ENCODE measurements at places on chromosomes 2 and 18.

DNA sequence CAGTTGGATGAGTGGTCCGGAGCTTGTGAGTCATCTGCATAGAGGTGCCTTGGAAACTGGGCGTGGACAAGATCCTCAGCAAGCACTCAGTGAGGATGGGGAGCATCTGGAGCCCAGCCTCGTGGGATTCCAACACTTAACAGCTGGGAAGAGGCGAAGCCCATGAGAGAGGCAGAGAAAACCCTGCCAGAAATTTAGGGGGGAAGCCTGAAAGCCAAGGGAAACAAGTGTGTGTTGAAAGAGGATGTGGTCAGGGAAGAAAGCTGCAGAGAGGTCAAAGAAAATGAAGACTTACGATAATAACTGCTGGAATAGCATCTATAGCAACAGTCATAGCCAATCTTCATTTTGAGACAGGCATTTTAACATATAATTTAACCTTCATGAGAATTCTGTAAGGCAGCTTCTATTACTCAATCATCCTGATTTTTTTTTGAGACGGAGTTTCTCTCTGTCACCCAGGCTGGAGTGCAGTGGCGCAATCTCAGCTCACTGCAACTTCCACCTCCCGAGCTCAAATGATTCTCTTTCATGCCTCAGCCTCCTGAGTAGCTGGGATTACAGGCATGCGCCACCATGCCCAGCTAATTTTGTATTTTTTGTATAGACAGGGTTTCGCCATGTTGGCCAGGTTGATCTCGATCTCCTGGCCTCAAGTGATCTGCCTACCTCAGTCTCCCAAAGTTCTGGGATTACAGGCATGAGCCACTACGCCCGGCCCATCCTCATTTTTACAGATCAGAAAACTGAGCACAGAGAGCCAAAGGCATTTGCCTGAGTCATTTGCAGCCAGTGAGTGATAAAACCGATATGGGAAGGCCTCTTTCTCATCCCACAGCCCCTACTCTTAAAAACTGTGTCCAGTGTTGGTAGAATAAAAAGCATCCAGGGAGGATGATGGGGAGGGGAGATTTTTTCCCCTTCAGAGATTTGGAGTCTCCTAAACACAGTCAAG lies 214.4 kb upstream of the EPAS1 start:
- no peak for DNase-seq

DNA sequence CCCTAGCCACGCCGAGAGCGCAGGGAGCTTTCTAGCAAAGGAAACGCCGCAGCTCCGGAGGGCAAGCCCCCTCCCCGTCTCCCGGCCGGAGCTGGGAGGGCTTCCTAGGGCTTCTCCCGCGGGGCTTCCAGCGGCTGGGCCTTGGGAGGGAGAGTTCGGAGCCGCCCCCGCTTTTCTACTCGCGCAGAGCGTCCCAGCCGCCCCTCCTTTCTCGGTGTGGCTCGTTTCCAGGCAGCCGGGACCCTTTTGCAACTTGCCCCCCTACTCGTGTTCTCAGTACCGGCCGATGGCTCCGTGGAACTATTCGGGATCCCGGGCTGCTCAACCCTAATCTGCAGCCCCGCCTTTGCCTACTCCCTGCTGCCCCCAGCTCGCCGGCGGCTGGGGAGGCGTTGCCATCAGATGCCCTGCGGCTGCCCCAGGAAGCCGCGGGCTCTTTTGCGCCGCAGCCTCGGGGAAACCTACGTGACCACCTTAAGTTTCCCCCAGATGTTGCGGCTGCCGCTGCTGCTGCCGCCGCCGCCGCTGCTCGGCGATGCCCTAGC lies 1.5 kb upstream of the NR4A2 start:
- no peak for DNase-seq

- no peak for DNase-seq
Measured at GRCh38 chr18:76444446-76445105, 50.5 kb downstream of the ZNF516 start.

DNA sequence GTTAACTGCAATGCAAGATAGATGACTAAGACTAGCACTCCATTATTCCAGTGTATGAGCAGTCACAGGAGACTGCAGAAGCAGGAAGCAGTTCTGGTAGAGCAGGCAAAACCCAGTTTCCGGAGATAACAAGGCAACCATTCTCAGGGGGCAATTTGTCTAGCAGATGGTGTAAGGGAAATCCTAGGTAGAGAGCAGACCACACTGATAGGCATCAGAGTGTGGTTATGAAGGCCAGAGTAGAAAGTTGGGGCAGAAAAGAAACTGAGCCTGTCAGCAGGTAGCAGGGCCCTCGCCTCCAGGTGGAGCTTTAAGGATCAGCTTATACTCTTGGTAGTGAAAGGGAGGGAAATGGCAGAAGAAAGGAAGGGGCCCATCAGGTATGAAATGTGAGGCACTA lies 164.4 kb downstream of the PDE11A start:
- DNase-seq: no peak

DNA sequence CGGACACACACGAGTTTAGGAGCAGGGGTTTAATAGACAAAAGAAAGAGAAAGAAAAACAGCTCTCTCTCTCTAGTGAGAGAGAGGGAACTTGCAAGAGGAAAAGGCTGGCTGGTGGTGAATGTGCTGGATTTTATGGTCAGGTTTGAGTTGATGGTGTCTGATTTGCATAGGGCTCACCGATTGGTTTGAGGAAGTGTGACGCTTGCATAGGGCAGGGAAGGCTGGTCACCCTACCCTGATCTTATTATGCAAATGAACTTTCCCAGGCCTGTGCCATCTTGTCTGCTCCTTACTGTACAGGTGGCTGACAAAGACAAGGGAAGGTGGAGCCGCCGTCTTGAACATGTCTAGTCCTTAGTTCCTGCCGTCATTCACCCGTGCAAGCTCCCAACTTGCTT lies 408.9 kb downstream of the RIT2 start:
- no peak for DNase-seq

GRCh38 chr18:59001166-59001565 lies 136.5 kb downstream of the ZNF532 start:
- DNase-seq: no peak

DNA sequence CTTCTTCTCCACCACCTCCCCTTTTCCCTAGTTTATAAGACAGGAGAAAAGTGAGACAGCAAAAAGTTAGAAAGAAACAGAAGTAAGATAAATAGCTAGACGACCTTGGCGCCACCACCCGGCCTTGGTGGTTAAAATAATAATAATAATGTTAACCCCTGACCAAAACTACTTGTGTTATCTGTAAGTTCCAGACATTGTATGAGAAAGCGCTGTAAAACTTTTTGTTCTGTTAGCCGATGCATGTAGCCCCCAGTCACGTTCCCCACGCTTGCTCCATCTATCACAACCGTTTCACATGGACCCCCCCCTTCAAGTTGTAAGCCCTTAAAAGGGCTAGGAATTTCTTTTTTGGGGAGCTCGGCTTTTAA lies 1.5 kb upstream of the BUB1 start:
- DNase-seq: no peak

- no peak for DNase-seq
Measured at GRCh38 chr18:49499046-49499637, 12.1 kb upstream of the C18orf32 start.

- no peak for DNase-seq
Measured at GRCh38 chr2:129716781-129717559, 262.5 kb upstream of the RAB6C start.

GRCh38 chr2:71559080-71559827 lies 105.9 kb downstream of the DYSF start:
- DNase-seq: no peak

- no peak for DNase-seq
Measured at GRCh38 chr2:98093611-98094010, 6.6 kb downstream of the VWA3B start.

- DNase-seq: no peak
Measured at GRCh38 chr2:27494944-27495554, at the start of gene FNDC4. FNDC4 (minus strand) TSS chr2:27495200; CDS start chr2:27494679, 521 bp downstream.

DNA sequence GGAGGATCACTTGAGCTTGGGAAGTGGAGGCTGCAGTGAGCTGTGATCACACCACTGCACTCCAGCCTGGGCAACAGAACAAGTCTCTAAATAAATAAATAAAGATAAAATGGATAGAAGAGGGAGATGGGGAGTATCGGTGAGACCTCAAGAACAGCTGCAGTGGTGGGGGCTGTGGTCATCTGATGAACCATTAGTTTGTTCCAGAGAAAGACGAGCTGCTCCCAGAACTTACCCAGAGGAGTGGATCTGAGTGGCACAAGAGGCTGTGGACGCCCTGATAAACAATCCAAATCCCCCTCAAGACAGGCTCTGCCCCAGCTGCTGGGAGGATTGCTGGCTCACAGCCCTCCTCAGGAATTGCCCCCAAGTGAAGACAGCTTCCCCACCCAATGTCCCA lies 26.7 kb downstream of the TMEM127 start:
- DNase-seq: no peak

- DNase-seq: no peak
Measured at GRCh38 chr2:135456431-135456830, 74.6 kb downstream of the ZRANB3 start.

DNA sequence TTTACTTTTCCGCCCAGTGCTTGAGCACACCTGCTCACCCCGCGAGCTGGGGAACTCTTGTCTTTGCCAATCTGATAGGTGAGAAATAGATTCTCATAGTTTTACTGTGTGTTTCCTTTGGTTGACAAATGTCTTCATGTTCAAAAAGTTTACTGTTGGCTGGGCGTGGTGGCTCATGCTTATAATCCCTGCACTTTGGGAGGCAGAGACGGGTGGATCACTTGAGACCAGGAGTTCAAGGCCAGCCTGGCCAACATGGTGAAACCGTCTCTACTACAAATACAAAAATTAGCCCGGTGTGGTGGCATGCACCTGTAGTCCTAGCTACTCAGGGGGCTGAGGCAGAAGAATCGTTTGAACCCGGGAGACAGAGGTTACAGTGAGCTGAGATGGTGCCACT lies 10.3 kb downstream of the ODC1 start:
- no peak for DNase-seq

DNA sequence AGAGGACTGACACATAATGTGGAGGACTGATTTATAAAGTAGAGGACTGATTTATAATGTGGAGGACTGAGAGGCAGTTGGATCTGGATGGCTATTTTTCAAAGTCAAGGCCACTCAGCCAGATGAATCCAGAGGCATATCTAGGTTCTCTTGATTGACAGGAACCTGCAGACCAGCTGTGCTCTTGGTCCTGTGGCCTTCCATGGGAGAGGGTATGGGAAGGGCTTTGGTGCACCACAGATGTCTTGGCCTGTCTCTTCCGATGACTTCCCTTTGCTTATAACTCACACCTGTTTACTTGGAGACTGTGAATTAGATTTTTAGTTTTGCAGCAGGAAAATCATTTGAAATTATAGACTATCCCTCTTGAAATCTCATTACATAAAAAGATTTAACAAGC lies 32.3 kb downstream of the AGAP1 start:
- no peak for DNase-seq

DNA sequence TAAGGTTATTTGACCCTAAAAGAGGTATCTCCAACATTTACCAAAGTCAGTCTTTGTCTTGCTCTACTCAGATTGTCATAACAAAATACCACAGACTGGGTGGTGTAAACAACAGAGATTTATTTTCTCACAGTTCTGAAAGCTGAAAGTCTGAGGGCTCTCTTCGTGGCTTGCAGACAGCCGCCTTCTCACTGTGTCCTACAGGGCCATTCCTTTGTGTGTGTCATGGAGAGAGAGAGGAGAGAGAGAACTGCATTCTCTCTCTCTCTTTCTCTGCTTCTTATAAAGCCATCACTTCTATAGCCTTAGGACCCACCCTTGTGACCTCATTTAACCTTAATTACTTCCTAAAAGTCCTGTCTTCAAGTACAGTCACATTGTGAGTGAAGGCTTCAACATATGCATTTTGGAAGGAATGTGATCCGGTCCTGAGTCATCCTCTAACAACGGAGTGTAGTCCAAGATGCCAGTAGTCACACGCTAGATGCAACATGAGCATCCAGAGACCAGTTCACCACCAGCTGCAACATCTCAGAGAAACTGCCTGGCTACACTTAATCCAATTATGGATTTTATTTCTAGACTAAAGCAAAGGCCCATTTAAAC lies 130.2 kb downstream of the CD226 start:
- DNase-seq: no peak

GRCh38 chr2:222993920-222994650 lies 57.9 kb upstream of the KCNE4 start:
- no peak for DNase-seq

DNA sequence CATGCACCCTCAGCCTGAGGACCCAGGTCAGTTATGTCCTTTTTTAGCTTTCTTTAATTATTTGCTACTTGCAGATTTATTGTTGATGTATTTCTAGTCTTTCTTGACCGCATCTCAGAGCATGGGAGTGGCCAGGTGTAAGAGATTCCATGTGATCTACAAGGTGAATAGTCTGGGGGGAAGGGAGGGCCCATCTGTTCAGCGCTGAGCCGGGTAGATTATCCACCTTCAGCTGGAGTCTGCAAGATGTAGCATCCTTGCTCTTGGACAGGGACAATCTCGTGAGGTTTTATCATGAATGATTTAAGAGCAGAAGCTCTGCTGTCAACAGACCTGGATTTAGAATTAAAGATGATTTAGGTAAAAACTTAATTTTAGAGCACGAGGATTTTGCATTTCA lies 12.0 kb upstream of the DGKD start:
- DNase-seq: no peak

GRCh38 chr2:5530011-5530696 lies 162.0 kb upstream of the SOX11 start:
- DNase-seq: no peak

DNA sequence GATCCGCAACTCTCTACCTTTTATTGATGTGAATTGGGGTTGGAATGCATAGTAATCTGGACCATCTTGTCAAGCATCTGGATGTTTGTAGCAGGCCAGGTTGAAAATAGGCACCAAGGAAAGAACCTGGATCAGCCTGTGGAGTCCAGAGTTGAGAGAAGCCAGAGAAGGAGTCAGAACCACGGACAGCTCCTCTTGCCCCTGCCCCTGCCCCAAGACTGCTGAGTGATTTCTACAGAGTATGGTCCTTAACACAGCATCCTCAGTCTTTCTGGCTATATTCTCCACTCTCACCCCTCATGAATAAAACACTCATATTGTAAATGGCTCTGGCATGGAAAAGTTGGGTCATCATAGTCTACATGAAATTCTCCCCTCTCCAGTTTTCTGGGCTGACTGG lies 154.6 kb downstream of the LOXHD1 start:
- no peak for DNase-seq

DNA sequence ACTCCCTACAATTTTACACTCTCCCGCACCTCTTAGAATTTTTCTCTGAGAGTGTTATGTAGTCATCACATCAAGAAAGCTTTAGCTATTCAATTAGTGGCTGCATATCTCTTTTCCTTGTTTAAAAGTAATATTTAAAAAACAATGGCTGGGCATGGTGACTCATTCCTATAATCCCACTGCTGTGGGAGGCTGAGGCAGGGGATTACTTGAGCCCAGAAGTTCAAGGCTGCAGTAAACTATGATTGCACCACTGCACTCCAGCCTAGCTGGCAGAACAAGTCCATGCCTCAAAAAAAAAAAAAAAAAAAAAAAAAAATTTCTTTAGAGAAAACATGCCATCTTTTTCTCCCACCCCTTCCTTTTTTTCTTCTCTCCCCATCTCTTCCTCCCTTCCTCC lies 44.3 kb downstream of the AQP4 start:
- no peak for DNase-seq

DNA sequence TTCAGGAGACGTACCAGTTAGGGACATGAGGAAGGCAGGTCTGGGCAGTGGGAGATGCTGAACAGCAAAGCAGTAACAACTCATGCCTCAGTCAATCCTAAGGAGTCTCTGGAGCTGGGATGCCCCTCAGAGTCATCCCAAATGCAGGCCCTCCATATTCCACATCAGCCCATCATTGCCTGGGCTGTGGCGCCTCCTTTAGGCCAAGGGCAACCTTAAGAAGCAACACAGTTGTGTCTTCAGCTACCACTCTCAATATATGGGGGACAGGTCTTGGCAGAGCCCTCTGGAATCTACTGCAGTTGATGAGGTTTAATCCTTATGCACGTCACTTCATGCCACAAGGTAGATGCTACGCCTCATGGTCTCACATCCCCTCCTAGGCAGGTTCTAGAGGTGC lies 682.0 kb upstream of the RAB6C start:
- no peak for DNase-seq

Measured in stimulated activated CD4-positive, alpha-beta T cell treated with anti-CD3 and anti-CD28 coated beads, Interleukin-1b, Interleukin-23, amount 100 ng/mL, for 24 hours (primary cell).